Activated naive CD8-positive, alpha-beta T cell treated with anti-CD3 and anti-CD28 coated beads, Interleukin-2, amount 10 ng/mL, durations not matched to agents 7 days and 5 days (primary cell): ENCODE measurements at places on chromosomes 13 and 19.

GRCh38 chr19:4722671-4723594 lies 709 bp downstream of the DPP9 start:
- DNase-seq: no peak
- H3K4me1 ChIP-seq: peaks cover 30% of the 10 kb centered on the region
- peak overlapping the region; percentile 100 for H3K4me3 ChIP-seq
- H3K36me3 ChIP-seq: peaks cover 17% of the 10 kb centered on the region
- peak overlapping the region; percentile 100 for H3K27ac ChIP-seq

DNA sequence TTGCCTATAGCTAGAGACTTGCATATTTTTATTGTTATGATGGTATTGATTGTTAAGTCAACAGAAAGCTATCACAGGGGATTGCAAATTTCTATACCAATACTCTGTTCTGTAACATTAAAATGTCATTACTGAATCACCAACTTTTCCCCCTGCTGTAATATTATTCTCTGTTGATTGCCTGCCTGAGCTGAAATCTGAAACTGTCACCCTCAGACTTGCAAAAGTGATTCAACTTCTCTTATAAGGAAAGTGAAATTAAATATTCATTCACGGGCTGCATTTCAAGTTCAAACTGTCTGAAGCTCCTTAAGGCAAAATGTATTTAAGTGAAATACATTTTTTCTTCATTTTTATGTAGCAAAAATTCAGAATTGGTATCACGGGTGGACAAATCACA lies 723.2 kb downstream of the PCDH9 start:
- H3K36me3 ChIP-seq: no peaks in the 10 kb centered on the region
- H3K4me1 ChIP-seq: no peaks in the 10 kb centered on the region
- no peak overlapping the region for H3K27ac ChIP-seq
- no peak overlapping the region for H3K4me3 ChIP-seq
- DNase-seq: no peak
- no peaks in the 10 kb centered on the region for H3K27me3 ChIP-seq

- no peak overlapping the region for H3K4me3 ChIP-seq
- H3K27me3 ChIP-seq: no peaks in the 10 kb centered on the region
- peaks cover 10% of the 10 kb centered on the region for H3K4me1 ChIP-seq
- no peak for DNase-seq
- no peak overlapping the region for H3K27ac ChIP-seq
Observed at GRCh38 chr13:28161370-28161769, 23.0 kb downstream of the PAN3 start.

GRCh38 chr13:26050568-26051230 lies 1.1 kb downstream of the SHISA2 start:
- H3K27me3 ChIP-seq: peaks cover 41% of the 10 kb centered on the region
- H3K36me3 ChIP-seq: peaks cover 3% of the 10 kb centered on the region
- H3K27ac ChIP-seq: no peak overlapping the region

DNA sequence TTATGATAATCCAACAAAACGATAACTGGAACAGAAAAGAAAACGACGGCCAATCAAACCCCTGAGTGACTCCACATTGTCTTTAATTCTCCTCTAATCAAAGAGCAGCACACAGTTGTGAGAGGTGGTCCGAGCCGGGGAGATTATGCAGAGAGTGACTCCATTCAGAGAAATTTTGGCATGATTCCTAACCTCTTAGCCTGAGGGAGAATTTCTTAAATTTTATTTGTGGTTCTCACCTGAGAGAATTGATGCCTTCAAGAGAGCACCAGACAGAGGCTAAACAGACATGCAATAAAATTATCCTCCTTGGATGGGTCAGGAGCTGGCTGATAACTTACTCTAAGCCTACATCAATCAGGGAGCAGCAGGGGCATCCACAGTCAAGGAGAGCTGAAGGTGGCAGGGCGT lies 310.0 kb upstream of the KLF12 start:
- no peaks in the 10 kb centered on the region for H3K4me1 ChIP-seq
- H3K36me3 ChIP-seq: no peaks in the 10 kb centered on the region
- H3K27me3 ChIP-seq: peaks cover 4% of the 10 kb centered on the region
- H3K4me3 ChIP-seq: no peak overlapping the region

- peak overlapping the region; percentile 97 for H3K4me3 ChIP-seq
- H3K36me3 ChIP-seq: peaks cover 6% of the 10 kb centered on the region
- peaks cover 28% of the 10 kb centered on the region for H3K4me1 ChIP-seq
- no peak for DNase-seq
- H3K27ac ChIP-seq: no peak overlapping the region
- no peaks in the 10 kb centered on the region for H3K27me3 ChIP-seq
Observed at GRCh38 chr19:41399091-41399490, 1.5 kb downstream of the BCKDHA start.

DNA sequence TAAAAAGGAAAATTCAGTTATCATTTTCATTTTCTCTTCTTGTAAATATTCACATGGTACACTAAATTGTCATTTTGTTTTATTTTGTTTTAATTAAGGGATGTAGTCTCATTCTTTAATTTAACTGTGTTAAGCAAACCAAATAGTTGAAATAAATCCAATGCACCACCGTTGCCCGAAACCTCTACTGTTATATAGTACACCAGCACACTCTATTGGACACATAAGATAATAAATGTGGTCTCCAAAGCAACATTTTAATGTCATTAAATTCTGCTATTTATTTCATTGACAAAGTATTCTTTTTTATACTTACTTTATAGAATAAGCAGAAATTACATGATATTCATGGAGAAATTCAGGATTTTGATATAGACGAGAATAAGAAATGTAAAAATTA lies 156.4 kb upstream of the FREM2 start:
- H3K4me1 ChIP-seq: no peaks in the 10 kb centered on the region
- no peak overlapping the region for H3K4me3 ChIP-seq
- no peak overlapping the region for H3K27ac ChIP-seq

GRCh38 chr13:113794764-113795173 lies 35.7 kb downstream of the TMEM255B start:
- no peak overlapping the region for H3K4me3 ChIP-seq
- no peaks in the 10 kb centered on the region for H3K4me1 ChIP-seq
- no peaks in the 10 kb centered on the region for H3K27me3 ChIP-seq
- H3K36me3 ChIP-seq: no peaks in the 10 kb centered on the region
- H3K27ac ChIP-seq: no peak overlapping the region

GRCh38 chr19:45645631-45646344 lies 6.6 kb upstream of the EML2 start:
- peak; percentile 78 for DNase-seq
- peaks cover 1% of the 10 kb centered on the region for H3K36me3 ChIP-seq
- H3K4me3 ChIP-seq: peak overlapping the region; percentile 82
- peaks cover 30% of the 10 kb centered on the region for H3K4me1 ChIP-seq
- peak overlapping the region; percentile 80 for H3K27ac ChIP-seq
- peaks cover 3% of the 10 kb centered on the region for H3K27me3 ChIP-seq

DNA sequence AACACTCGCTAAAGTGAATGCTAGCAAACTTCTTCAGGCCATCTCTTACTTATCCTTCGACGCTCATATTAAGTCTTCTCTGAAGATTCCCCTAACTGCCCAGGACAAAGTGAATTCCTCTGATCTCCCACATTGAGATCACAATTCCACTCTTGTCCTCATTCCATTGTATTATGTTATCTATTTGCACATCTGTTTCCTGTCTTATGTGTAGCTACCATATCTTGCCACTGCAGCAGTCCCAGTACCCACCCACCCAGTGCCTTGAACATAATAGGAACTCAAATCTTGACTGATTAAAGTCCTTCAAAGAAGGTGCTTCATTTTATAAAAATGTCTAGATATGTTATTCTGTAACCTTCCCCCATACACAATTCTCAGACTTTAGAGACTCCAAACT lies 702.3 kb downstream of the DIAPH3 start:
- no peak overlapping the region for H3K27ac ChIP-seq
- H3K4me1 ChIP-seq: peaks cover 13% of the 10 kb centered on the region
- no peak for DNase-seq
- no peak overlapping the region for H3K4me3 ChIP-seq
- peaks cover 7% of the 10 kb centered on the region for H3K27me3 ChIP-seq

DNA sequence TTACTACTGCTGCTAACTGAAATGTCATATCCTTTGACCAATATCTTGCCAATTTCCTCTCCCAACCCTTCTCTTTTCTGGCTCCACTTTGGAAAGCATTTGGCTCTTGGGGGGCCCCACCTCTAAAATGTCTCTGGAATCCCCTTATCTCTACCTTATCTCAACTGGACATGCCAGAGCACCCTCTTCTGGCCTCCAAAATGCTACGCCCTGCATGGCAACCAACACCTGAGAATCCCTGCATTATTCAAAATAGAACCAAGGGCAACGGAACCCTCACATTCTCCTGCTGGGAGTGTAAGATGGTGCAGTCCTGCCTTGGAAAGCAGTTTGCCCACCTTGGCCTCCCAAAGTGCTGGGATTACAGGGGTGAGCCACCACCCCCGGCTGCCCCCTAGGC lies 35.3 kb downstream of the CERS4 start:
- peaks cover 29% of the 10 kb centered on the region for H3K4me1 ChIP-seq
- H3K27ac ChIP-seq: no peak overlapping the region
- H3K27me3 ChIP-seq: peaks cover 2% of the 10 kb centered on the region

DNA sequence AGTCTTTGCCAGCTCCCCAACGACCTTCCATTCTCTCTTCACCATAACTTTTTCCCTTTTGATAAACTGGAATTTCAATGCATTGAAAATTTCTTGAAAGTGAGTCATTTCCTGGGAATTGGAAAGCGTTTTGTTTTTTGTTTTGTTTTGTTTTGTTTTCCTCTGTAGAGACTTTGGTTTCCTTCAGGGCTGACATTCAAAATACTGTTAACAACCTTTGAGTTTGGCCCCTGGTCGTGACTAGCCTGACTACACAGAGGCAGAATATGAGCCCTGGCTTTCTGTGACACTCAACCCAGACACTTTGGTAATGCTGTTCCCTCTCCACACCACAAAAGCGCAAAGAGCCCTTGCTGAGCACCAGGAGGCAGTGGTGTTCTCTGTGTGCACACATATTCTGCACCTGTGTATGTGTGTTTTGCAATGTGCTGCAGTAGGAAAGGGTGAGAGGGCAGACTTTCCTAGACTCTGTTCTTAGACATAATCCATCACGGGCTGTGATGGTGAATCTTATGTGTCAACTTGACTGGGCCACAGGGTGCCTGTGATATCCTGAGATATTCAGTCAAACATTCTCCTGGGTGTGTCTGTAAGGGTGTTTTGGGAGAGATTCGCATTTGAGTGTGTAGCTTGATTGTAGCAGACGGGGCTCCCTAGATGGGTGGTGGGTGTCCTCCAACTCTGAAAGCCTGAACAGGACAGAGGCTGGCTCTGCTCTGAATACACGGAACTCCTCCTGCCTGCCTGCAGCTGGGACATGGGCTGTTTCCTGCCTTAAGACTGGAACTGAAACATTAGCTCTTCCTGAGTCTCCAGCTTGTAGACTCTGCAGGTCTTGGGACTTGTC lies 29.5 kb upstream of the ANKRD10 start:
- DNase-seq: no peak
- H3K36me3 ChIP-seq: no peaks in the 10 kb centered on the region
- H3K27ac ChIP-seq: no peak overlapping the region
- no peaks in the 10 kb centered on the region for H3K27me3 ChIP-seq

DNA sequence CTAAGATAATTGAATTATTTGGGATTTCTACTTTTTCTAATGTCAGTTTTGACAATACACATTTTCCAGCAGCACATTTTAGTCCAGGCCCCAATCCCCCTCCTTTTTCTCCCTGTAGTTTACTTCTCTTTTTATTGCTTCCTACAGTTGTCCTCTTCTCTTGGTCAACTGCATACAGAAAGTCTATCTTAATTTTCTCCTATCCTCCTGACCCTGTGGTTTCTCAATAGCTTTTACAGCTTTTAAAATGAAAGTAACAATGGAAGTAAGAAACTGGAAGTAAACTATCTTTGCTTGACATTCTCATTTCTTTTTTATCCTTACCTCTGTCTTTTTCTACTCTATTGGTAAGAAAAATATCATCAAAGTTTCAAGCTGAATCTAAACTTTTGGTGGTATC lies 106.5 kb upstream of the OXGR1 start:
- DNase-seq: no peak
- H3K4me1 ChIP-seq: peaks cover 2% of the 10 kb centered on the region
- peaks cover 11% of the 10 kb centered on the region for H3K27me3 ChIP-seq
- no peak overlapping the region for H3K4me3 ChIP-seq
- no peak overlapping the region for H3K27ac ChIP-seq
- peaks cover 2% of the 10 kb centered on the region for H3K36me3 ChIP-seq

GRCh38 chr19:18503971-18504885 lies 17.6 kb downstream of the ELL start:
- peak overlapping the region; percentile 13 for H3K4me3 ChIP-seq
- no peak overlapping the region for H3K27ac ChIP-seq
- peaks cover 73% of the 10 kb centered on the region for H3K4me1 ChIP-seq
- DNase-seq: no peak

DNA sequence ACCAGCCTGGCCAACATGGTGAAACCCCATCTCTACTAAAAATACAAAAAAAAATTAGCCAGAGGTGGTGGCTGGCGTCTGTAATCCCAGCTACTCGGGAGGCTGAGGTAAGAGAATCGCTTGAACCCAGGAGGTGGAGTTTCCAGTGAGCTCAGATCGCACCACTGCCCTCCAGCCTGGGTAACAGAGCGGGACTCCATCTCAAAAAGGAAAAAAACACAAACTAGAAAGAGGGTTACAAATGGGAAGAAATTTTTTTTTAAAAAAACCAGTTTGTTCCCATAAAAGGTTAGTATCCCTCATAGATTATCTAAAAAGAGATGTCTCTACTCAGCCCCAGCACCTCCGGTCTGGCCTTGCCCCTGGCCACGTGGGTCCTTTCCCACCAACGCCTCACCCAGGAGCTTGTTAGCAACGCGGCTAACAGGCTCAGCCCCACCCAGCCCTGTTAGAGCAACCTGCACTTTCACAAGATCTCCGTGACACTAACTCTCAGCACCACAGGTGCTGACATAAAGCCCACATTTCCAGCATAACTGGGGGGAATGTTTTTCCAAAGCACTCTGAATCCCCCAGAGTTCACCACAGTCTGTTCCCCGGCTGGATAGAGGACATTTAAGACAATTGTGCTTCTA lies 4.3 kb downstream of the DMKN start:
- peak overlapping the region; percentile 52 for H3K4me3 ChIP-seq
- H3K4me1 ChIP-seq: peaks cover 7% of the 10 kb centered on the region
- H3K27ac ChIP-seq: no peak overlapping the region
- H3K27me3 ChIP-seq: peaks cover 51% of the 10 kb centered on the region

DNA sequence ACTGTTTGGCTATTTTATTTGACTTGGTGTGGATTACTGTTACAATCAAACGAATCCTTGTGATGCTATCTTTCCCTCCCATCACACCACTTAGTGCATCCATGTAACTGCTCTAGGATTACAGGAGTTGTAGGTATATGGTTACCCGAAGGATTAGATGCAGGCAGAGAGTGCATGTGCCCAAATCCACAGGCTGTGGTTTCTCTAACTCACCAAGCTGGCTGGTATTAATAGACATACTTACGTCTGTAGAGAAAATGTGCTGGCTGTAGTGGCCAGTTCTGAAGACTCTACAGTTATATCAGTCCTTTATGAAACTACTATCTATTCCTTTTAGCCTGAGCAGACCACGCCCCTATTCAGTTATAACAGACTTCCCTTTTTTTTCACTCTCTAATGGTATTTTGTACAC lies 1.1 kb upstream of the HMGB1 start:
- no peak for DNase-seq
- H3K27ac ChIP-seq: peak overlapping the region; percentile 99
- peaks cover 16% of the 10 kb centered on the region for H3K36me3 ChIP-seq
- peak overlapping the region; percentile 94 for H3K4me3 ChIP-seq

GRCh38 chr19:28307963-28308362 lies 905.0 kb downstream of the UQCRFS1 start:
- H3K4me1 ChIP-seq: no peaks in the 10 kb centered on the region
- no peaks in the 10 kb centered on the region for H3K36me3 ChIP-seq
- no peak overlapping the region for H3K27ac ChIP-seq
